Left renal pelvis (tissue), 4 donors: ENCODE measurements at places on chromosomes 7 and 10. TPM values are rescaled to one million over a fixed set of nuclear protein-coding genes. Genes with fewer than 3 reads are reported as not detected.

- DNase-seq, result no peak
Measured at GRCh38 chr7:137408126-137408525, 64.6 kb upstream of the PTN start.

GRCh38 chr7:28761505-28761904 lies 196.6 kb downstream of the TRIL start:
- DNase-seq, result no peak

- no peak for DNase-seq
Measured at GRCh38 chr7:78562191-78562590, 763.6 kb downstream of the PHTF2 start.

DNA sequence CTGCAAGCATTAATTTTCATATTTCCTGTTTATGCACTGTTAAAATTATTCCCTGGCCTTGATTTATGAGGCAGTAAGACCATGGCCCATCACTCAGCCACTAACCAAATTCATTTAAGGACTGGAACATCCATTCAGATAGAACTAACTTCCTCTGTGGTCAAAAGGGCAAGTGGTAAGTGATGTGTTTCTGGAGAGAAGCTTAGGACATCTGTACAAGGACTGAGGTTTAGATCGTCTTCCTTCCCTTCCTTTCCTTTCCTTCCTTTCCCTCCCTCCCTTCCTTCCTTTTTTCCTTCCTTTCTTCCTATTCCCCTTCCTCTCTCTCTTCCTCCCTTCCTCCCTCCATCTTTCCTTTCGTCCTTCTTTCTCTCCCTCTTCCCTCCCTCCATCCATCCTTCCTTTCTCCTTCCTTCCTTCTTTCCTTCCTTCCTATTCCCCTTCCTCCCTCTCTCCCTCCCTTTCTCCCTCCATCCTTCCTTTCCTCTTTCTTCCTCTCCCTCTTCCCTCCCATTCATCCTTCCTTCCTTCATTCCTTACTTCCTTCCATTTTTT lies 1019.4 kb downstream of the TYW1 start:
- DNase-seq, result no peak

GRCh38 chr10:14379556-14380280 lies 49.0 kb upstream of the FRMD4A start:
- no peak for DNase-seq

DNA sequence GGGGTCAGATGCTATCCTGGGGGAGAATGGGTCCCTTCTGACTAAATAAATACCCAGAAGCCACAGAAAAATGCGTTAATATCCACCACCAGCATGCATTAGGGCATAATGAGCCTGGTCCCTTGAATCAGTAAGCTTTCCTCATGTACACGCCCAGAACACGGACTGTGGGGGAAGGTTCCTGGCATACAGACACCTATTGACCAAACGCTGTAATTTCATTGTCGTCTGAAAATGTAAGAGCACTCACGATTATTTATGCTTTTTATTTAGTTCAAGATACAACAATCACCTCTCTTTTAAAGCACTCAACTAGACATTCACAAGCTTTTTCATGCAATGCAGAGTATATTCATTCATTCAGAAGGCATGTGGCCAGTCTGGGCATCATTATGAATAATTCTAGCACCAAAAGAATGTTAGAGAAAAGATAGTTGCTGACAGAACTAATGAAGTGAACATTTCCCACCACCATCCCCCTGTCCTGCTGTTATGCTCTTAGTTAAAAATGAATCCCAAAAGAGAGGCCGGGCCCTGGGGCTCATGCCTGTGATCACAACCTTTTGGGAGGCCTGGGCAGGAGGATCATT lies 101.0 kb downstream of the SVIL start:
- no peak for DNase-seq

The CCL24 gene
- 0.29 TPM for polyA plus RNA-seq

The ADAM22 gene
- polyA plus RNA-seq, result 14.9 TPM

The GNG11 gene
- polyA plus RNA-seq, result 45.1 TPM

The LRRD1 gene
- polyA plus RNA-seq, result 0.24 TPM

The ANKRD22 gene
- polyA plus RNA-seq, result 0.37 TPM

The PILRB gene
- 61.4 TPM for polyA plus RNA-seq
